ENCODE measurements at places on chromosomes 12 and 14.

DNA sequence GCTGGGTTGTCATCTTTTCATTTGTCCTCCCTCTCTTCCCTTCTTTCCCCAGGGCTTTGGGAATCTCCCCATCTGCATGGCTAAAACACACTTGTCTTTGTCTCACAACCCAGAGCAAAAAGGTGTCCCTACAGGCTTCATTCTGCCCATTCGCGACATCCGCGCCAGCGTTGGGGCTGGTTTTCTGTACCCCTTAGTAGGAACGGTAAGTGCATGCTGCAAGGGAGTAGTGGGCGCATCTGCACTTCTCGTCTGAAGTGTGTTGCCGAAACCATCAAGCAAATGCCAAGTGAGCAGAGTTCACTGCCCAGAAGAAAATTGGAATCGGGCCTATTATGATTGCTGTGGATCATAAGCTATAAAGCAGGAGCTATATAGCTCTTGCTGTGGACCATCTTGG lies 10.6 kb upstream of the AKAP5 start:
- DNase-seq: no peak

GRCh38 chr14:71629250-71629649 lies 303.0 kb upstream of the RGS6 start:
- no peak for DNase-seq

GRCh38 chr12:103050273-103050672 lies 92.8 kb downstream of the ASCL1 start:
- DNase-seq: no peak

DNA sequence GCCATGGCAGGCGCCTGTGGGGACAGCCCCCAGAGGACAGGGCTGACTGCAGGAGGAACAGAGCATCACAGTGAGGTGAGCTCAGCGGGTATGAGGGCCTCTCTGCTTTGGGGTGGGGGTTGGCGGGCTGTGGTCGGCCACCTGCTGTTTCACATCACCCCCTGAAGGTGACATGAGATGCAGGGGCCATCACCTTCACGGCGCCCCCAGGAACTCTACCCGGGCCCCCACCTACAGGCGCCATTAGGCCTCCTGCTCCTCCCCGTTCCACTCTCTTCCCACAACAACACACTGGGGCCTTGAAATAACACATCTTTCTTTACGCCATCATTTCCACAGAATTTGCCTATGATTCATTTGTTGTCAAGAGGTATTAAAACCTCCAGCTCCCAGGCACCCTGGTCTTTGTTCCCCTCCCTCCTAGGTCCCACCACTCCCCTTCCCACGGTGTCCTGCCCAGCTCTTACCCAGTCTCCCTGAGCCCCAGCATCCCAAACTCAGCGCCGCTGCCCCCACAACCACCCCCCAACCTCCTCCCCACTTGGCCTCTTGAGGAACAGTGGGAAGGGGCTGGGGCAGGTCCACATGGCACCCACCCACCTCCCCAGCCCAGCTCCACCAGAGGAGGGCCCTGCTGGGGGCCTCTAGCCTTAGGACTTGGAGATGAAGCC lies 12.7 kb upstream of the HDAC7 start:
- DNase-seq: no peak

- no peak for DNase-seq
These were observed 39.3 kb downstream of the ANO2 start for GRCh38 chr12:5905757-5906156.

DNA sequence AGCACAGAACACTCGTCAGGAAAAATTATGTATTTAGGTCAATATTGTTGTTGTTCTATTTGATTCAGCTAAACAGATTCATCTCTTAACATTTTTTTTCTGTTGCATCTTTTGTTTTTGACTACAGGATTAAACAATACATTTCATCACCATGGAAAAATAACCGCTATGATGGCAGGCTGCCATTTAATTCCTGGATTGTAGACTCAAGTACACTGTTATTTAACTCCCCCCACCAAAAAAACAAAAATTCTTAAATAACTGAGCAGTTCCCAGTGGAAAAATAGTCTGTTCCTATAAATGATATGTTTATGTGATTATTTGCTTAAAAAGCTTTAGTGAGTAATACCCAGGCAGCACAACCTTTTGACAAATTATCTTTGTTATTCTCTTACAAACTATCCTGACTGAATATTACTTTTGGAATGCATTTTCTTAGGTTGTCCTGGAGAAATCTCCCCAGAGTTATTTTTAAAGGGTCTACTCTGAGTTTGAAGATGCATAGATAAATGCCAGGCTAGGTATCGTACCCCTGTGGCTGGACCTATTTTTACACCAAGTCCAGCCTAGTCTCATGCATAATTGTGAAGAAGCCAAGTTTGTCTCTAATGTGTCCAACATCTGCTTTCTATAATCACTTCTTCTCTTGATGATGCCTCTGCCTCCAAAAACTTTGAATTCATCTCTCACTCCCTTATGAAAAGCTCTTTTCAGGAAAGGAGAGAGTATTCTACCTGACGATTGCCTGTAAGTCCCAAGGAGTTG lies 3.7 kb downstream of the KERA start:
- DNase-seq: peak; percentile 73

All from fibroblast of villous mesenchyme (primary cell).